ENCODE measurements at places on chromosomes 11 and 22.

GRCh38 chr11:63445720-63446119 is 45.2 kb downstream of the PLAAT5 start:
- DNase-seq, result no peak

DNA sequence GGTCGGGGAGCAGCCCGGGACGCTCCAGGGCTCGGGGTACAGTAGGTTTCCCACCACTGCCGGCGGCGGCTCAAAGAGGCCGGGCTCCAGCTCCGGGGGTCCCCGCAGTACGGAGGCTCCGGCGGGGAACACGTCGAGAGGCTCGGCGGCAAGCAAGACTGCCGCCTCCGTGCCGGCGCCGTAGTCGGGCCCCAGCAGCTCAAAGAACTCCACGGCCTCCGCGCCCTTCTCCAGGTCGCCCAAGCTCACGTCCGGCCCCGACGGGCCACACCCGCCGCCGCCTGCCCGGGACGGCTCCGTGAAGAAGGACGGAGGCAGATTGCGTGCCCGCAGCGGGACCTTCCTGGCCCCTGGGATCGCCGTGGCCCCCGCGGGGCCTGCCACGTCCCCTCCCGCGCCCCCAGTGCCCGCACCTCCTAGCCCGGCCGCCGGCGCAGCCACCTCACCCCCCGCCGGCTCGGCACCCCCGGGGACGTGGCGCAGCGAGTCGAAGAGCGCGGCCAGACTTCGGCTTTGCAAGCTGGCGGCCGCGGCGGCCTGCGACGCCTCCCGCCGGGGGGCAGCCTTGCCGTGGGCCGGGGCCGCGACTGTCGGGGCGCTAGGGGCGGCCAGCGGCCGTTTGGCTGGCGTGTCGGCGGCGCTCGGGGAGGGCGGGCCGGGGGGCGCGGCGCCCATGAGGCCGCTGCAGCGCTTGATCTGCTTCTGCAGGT is 775 bp downstream of the FAM181B start:
- no peak for DNase-seq

- DNase-seq, result no peak
Observed at GRCh38 chr11:32312206-32312817, 123.0 kb downstream of the WT1 start.

DNA sequence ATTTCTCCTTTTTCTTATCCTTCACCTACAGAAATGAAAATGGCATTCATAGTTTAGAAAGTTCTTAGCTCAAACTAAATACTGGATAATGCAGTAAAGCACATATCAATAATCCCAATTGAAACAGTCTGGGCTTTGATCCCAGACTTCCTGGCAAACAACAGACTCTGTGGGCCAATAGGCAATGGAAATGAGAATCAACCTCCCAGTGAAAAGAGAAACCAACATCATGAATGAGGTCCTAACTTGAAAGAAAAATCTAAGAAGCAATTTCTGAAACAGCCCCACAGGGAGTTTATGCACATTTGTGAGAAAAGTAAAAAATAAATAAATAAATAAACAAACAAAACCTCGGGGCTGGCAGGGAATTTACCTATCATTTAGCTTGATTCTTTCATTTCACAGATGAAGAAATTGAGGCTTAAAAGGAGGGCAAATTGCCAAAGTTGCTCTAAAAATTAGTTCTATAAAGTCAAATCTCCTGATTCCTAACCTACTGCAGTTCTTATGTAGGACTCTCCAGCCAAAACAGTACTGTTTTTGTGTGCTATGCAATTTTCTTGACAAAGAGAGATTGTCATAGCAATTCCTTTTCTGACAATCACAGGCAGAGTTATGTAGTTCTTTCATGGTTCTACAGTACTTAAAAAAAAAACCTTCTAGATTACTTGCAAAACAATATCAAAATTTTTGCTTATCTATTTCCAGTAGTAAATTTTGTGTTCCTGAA is 265.8 kb downstream of the GRM5 start:
- DNase-seq, result no peak

GRCh38 chr22:28910569-28911303 is 27.4 kb downstream of the ZNRF3 start:
- no peak for DNase-seq

- DNase-seq, result no peak
Observed at GRCh38 chr22:49803737-49804375, 23.8 kb downstream of the BRD1 start.

DNA sequence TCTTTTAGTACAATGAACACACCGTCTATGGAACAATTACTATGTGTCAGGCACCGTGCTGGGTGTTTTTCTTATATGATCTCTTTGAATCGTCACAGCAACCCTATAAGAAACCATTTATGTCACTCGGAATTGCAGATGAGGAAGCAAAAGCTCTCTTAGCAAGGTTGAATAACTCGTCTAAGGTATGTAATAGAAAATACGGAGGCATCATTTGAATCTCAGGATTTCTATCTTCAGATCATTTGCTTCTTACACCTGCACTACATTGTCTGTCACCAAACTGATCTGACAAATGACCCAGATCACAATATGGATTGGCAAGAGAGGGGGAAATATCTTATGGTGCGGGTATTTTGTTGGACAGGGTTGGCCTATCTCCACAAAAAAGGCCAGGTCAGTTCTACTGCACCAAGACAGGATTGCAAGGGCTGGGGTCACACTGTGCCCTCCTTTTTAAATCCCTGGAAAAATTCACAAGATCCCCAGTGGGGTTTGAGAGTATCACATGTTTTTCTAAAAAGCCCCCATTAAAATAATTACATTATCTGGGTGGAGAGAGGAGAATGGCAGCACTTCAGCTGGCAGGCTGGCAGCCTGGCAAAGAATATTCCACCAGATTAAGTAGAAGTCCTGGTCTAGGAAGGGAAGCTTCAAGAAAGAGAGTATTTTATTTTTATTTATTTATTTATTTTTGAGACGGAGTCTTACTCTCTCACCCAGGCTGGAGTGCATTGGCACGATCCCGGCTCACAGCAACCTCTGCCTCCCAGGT is 110.7 kb upstream of the CLMP start:
- DNase-seq, result no peak

DNA sequence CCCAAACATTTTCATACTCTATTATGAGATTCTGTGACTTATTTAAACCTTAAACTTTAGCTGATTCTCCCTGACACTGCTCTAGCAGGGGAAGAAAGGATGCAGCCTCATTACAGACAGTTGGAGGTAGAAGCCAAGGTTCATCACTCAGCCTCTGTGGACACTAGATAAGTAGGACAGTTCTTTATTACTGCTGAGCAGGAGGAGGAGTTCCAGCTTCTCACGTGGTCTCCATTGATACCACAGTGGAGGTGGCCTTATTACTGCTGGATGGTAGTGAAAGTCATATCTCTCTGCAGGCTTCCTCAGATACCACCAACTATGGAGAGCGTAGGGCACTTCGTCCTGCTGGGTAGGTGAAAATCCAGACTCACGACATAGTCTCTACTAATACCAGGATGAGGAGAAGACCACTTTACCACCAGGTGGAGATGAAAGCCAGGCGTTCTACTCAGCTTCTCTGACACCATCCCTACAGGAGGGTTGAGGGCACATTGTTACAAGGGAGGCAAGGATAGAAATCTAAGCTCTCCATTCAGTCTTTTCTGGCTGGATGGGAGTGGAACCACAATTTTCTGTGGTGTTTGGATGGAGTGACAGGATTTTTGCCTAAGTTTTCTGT is 13.1 kb upstream of the ANGPTL5 start:
- no peak for DNase-seq

- DNase-seq, result no peak
Observed at GRCh38 chr11:91686281-91686680, 538.3 kb upstream of the FAT3 start.

DNA sequence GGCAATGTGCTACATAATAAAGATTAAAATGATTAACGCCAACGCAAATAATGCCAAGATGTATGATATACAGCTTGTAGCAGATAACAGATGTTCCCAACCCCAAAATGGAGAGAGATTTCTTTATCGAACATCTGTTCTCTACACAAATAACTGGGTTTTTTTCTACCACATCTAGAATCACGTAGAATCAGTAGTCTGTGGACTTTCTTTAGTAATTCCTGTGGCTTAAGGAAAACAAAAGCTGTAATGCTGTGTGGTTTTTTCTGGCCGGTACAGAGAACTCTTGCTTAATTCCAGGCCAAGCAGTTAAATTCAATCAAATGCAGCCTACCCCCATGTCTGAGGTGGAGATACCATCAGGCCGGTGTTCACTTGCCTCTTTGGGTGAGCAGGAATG is 303.4 kb downstream of the FAT3 start:
- no peak for DNase-seq

GRCh38 chr11:128714881-128715280 is 21.0 kb downstream of the FLI1 start:
- DNase-seq, result no peak

DNA sequence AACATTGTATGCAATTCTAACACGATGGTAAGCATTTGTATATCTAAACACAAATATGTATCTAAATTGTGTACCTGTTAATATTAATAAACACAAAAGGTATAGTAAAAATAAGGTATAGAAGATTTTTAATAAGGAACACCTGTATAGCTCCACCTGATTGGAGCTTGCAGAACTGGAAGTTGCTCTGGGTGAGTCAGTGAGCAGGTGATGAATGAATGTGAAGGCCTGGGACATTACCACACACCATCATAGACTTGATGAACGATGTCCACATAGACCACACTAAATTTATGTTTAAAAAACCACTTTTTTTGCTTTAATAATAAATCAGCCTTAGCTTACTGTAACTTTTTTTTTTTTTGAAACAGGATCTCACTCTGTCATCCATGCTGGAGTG is 97.6 kb upstream of the CLMP start:
- DNase-seq, result no peak

DNA sequence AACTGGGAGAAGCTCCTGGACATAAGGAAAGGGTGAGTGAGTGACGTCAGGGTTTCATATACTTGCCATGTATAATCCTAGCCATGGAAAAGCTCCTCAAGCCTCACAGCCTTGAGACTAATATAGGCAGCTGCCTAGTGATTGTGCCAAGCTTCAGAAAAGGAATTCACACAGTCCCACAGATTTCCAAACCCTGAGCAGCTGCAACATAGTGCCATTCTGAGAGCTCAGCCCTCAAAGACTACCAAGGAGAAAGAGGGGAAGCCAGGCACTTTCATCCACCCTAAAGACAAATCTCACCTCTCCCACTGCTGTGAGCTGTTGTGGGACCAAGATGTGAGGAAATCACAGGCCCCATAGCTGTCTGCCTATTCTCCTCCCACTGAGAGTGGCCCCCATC is 707.9 kb upstream of the ANO5 start:
- DNase-seq, result no peak

GRCh38 chr11:25094085-25094802 is 597.4 kb downstream of the LUZP2 start:
- DNase-seq, result no peak

- no peak for DNase-seq
Observed at GRCh38 chr22:29569011-29569678, 11.8 kb downstream of the NIPSNAP1 start.

DNA sequence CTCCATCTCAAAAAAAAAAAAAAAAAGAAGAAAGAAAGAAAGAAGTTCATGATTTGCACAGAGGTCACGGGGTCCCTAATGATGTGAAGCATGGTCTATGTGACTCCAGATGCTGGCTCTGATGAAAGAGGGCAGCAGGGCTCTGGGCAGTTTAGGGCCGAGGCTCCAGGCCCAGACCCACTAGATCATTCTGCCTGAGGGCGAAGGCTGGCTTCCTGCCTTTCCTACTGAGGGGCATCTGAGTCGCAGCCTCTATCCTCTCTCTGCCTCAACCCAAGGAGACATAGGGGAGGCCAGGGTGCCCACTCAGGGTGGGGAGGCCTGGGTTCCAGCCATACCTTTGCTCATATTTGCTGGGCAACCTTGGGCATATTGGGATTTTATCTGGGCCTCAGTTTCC is 4.8 kb downstream of the SLC35E4 start:
- DNase-seq, result no peak

DNA sequence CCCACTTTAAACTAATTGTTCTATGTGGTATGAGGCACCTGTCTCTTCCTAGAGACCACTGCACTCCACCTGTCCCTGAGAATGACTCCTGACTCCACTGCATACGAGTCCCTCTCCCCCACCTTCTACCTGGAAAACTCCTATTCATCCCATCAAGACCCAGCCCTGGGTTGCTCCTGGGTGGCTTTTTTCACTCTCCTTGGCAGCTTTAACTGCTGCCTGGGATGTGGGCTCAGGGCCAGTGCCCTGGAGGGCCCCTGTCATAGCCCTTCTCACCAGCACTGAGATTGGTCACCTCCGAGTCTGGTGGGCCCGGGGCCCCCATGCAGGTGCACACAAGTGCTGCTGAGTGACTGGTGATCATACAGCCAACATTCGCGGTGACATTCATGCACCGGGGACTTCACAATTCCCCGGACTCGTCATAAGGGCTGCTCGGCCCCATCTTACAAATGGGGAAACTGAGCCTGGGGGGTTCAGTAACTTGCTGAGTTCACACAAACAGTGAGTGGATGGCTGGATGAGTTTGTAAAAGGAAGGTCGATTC is 25.9 kb upstream of the TOLLIP start:
- no peak for DNase-seq

GRCh38 chr11:88337987-88338668 is 592 bp upstream of the CTSC start:
- DNase-seq, result peak; percentile 17

DNA sequence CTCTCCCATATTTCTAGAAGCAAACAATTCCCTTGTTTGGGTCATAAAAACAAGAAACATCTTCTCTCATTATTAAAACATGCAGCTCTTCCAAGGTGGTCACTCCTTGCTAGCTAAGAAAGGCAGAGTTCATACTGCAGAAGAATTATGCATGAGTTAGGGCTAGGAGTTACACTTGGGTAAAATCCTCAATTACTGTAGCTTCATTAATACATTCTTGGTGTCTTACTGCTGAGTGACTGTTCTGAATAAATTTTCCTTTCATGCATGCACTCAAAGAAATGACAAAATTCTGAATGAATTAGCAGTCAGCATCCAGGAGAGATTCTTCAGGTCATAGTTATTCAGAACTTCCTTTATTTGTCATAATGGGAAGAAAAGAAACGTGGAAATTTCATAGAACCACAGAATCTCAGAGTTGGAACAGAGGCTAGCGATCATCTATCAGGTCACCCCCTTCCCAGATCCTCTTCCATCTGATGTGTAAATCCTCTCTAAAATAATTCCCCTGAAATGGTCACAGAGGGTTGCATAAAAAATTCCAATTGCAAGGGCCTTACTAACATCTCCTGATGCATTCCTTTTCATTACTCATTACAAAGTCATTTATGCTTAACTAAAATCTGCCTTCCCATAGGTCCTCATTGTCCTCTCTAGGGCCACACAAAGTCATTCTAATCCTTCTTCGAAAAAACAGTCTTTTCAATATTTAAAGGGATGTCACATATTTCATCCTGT is 771.5 kb downstream of the DLG2 start:
- no peak for DNase-seq

All from activated CD8-positive, alpha-beta memory T cell treated with anti-CD3 and anti-CD28 coated beads for 4 hours (primary cell).